ENCODE measurements at places on chromosomes 16 and 17.

GRCh38 chr17:46910179-46910927, 12.6 kb upstream of the GOSR2 start:
- no peak for DNase-seq

DNA sequence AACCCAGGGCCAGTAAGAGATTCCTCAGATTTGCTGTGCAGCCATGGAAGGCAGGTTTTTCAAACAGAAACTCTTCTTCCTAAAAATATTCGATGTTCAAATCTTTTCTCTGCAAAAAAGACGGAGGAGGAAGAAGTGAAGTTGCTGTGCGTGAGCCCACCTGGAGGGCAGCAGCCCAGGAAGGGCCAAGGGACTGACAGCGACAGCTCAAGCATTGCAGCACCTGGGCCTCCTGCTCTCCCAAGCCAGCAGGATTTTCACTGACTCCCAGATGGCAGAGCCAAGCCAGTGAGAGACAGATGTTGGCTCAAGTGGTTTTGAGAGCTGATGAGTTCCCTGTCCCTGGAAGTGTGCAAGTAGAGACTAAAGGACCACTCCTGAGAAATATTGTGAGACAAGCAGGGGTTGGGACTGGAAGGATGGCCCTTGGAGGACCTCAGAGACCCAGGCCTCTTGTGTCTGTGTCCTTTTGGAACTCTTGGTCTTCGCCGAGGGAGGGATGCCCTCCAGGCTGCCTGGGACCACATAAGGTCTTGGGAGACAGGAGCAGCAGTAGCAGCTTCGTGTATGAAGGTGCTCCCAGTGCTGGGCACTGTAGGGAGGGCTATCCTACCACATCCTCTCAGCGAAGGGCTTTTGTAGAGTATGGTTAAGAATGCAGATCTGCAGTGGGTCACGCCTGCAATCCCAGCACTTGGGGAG, 29.3 kb upstream of the TNFRSF13B start:
- no peak for DNase-seq

DNA sequence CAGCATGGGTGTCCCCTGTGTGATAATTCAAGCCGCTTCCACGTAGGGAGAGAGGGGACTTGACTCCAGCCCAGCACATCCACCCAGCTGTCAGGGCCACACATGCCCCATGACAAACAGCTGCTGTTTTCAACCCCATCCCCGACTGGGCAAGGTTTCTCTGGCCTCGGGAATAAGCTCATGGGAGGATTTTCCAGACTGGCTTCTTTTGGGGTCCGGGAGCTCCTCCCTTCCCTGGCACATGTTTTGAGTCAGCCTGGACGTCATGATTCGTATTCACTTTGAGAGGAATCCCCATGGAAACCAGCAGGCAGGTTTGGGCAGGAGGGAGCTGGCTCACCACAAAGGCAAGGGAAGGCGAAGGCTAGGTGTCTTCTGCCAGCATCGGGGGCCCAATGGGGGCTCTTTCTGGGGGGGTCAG, 156.4 kb downstream of the CMIP start:
- peak; percentile 53 for DNase-seq

DNA sequence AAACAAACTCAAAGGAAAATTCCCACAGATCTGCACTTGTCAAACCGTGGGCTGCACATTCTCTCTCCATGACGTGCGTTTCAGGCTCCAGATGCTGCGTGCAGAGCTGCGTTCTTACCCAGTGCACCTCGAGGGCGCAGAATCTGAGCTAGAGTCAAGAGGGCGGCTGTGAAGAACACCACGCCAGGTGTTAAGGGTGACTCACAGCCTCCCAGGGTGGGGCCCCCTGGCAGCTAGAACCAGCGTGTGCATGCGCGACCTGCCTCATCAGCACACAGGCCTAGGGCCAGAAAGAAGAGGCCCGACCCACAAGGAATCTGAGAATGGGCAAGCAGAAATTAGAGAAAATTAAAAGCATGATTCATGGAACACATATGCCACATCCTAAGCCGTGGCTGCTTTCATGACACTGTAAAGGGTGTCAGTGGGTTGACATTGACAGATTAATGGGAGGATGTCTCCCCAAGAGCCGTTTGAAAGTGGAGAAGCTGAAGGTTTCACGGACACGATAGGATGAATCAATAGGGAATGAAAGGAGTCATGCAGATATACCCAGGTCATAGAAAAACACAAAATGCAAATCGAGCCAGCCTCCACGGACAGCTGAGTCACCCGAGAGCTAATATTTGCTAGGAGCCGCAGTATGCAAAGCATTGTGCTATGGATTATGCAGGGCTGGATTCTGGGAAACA, 29.0 kb downstream of the MARCHF10 start:
- peak; percentile 98 for DNase-seq

DNA sequence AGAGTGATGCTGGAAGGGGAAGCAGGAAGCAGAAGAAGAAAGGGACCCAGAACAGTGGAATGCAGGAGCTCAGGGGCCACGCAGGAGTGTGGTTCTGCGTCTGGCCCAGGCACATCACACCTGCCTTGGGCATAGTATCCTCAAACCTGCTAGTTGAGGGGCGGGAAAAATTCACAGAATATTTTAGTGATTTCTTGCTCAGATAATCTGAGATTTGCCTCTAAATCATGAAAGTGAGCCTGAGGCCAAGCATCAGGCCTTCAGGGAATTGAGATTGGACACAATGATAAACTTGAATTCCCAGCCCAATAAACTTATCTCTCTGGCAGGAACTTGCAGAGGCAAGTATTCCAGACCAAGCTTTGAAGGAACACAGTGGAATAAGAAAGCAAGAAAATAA, 48.5 kb upstream of the CCL2 start:
- no peak for DNase-seq

GRCh38 chr17:79490530-79490929, 120.3 kb downstream of the RBFOX3 start:
- DNase-seq = no peak

GRCh38 chr16:12837291-12837690, 33.6 kb upstream of the CPPED1 start:
- no peak for DNase-seq

Data from PC-9 (cell line).